Stimulated activated CD8-positive, alpha-beta memory T cell treated with anti-CD3 and anti-CD28 coated beads, Interleukin-4, amount 100 ng/mL, for 4 hours (primary cell): ENCODE measurements at places on chromosomes 1 and 21.

DNA sequence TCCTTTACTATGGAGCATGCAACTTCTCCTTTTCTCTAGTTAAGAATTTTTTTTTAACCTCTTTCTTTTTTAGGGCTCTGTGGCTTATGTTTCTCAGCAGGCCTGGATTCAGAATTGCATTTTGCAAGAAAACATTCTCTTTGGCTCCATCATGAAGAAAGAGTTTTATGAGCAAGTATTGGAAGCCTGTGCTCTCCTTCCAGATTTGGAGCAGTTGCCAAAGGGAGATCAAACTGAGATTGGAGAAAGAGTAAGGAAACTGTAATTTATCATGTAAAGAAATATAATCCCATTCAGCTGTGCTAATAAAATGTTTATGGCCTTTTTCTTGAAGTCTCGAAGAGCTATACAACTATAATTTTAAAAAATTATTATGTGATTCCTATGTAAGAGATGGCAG lies 70.1 kb downstream of the HSPA13 start:
- DNase-seq: no peak

DNA sequence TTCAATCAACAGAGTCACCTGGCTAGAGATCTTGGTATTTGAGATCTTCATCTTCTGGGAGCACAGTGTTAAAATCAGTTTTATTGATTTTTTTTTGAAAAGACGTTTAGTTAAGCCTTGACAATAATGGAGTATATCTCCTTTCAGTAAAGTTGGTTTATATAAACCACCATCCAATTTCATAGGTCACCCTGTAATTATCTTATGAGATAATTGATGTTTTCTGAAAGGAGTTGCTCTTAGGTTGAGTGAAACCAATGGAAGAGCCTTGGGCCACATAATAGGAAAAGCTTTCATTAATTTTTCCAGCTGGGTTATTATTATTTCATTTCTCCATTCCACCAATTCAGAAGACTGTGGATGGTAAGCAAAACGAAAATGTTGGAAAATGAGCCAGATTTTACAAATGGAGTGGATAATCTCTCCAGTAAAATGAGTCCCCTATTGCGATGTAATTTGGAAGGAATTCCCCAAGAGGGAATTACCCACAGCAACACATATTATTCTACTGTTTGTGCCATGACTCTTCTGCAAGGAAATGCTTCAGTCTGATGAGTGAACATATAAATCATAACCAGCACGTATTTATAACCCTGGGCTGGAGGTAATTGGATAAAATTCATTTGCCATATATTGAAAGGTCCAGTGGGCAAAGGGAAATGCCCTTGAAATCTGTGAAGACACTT lies 46.2 kb upstream of the TINAGL1 start:
- no peak for DNase-seq

DNA sequence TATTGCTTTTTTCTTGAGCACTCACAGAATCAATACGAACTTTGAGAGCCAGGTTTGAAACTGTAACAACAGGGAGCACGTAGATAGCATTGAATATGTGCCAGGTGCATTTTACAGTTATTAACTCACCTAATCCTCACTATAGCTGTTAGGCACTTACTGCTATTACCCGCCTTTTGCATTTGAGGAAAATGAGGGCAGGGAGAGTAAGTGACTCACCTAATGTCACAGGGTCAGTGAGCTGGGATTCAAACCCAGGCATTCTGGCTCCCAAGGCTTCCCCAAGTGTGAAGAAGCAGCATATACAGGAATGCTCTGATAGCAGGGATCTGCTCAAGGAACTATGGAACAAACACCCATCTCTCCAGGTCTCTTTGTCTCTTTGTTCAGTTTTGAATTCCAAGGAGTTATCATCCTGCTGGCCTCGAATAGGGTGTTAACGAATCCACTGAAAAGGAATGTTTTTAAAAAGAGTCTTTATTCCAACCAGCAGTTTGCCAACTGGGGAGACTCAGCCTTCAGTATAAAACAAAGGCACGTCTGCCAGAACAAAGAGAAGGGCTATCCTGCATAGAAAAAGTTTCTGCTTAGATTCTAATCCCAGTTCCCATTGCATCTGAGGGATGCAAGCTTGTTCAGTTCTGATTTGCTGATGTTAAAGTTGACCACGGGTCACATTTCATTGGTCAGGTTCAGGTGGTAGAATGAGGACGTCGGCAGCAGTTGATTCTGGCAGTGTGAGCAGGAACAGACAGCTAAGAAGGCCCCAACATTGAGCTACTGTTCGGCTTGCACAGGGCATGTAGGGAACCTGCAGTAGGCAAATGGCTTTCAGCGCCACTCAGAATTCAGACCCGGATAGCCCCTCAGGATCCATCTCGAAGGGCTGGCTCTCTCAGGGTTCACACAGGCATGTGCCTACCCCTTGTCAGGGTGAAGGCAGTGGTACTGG lies 22.1 kb downstream of the TRIM67 start:
- no peak for DNase-seq

GRCh38 chr1:230366504-230366915 lies 59.6 kb downstream of the PGBD5 start:
- no peak for DNase-seq

- no peak for DNase-seq
These were observed 5.0 kb downstream of the LHX4 start for GRCh38 chr1:180235077-180235501.

GRCh38 chr1:64433747-64434146 lies 36.2 kb upstream of the CACHD1 start:
- DNase-seq: no peak

- DNase-seq: no peak
These were observed 60.4 kb upstream of the NBPF3 start for GRCh38 chr1:21379571-21379970.

DNA sequence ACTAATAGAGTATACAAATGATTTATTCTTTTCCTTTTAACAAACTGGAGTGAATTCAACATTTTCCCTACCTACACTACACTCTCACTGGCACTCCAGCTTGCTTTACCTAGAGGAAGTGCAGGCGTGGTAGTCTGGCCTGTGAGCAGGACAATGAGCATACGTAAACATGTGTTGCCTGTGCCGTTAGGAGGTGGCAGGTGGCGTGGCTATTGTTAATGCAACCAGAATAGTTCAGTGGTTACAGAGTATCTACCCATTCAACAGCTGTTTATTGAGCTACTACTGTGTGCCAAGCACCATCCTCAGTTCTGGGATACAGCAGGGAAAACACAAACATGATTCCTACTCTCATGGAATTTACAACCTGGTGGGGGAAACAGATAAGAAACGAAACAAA lies 299.7 kb upstream of the KAZN start:
- DNase-seq: no peak

- no peak for DNase-seq
These were observed 165.8 kb downstream of the LYPLAL1 start for GRCh38 chr1:219339466-219339865.

- DNase-seq: no peak
These were observed 51.4 kb downstream of the NGF start for GRCh38 chr1:115286431-115287205.

DNA sequence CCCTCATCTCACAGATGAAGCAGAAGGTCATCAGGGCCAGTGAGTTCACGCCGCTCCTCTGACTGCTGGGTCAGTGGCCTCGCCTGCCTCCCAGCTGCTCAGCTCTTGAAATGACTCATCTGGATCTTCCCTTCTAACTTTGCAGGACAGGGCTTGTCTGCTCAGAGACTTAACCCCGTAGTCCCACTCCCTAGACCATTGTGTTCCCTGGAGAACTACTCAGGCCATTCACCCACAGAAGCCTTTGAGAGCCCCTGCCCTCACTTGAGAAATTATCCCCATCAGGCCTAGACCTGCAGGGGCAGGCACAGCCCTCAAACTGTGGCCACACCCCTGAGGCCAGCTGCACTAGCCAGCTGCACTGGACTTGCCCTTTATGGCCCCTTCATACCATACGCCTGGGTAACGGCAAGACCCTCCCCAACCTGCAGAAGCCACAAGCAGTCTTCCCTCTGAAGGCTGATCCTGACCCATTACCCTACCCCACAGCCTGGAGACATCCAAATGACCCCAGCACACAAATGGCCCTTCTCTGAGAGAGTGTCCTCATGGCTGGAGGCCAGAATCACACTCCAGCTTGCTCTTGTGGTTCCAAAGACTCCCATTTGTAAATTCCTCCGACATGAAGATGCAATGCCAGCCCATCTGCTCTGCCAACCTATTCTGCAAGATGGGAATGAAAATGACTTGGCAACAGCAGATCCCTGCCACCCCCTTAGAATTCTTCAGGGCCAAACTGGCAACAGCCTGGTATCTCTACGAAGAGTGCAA lies 33.2 kb downstream of the RCSD1 start:
- no peak for DNase-seq

GRCh38 chr1:92299477-92300150 lies 755 bp downstream of the RPAP2 start:
- no peak for DNase-seq

GRCh38 chr1:23224739-23225648 lies 7.7 kb upstream of the HTR1D start:
- DNase-seq: no peak

GRCh38 chr1:235648954-235649367 lies 623 bp downstream of the GNG4 start:
- DNase-seq: peak; percentile 23

GRCh38 chr1:22350171-22350923 lies 101.3 kb upstream of the ZBTB40 start:
- DNase-seq: no peak

DNA sequence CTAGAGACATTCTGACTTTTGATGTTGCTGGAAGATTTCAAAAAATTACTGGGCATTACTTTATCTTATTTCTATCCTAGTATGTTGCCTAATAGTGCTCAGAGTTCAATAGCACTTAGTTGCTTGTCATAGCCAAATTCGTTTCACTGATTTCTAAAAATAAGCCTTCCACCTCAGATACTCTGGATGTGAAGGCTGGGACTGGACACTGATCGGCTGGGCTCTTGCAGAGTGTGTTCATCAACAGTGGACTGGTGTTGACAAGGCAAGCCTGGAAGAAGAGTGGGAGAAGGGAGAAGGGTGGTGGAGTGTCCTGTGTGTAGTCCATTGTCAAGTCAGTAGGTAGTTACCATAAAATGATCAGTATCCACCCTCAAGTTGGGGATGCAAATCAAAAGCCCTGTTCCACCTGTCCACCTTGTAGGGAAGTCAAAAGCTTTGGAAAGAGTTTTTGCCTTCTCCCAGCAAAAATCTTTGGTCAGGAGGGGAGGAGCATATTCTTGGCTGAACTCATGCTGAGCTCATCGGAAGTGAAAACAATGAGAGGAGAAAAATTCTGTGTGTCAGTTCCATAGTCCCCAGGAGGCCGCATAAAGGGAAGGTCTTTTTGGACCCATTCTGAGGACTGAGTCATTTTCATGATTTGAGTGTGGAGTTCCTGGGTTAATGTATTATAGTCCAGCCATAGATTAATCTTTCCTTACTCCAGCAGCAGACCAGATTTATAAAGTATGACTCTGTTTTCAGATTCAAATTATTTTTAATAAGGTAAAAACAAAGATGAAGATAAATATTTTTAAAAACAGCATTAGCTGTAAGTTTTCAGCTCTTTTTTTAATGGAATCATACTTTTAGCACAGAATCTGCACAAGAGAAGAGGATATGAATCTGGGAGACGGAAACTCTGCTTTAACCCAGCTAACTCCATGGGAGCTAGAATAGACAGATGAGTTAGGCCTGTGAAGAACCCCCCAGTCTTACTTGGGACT lies 99.5 kb upstream of the BMP8A start:
- no peak for DNase-seq

- DNase-seq: no peak
These were observed 56.6 kb downstream of the OLIG1 start for GRCh38 chr21:33126569-33126968.

DNA sequence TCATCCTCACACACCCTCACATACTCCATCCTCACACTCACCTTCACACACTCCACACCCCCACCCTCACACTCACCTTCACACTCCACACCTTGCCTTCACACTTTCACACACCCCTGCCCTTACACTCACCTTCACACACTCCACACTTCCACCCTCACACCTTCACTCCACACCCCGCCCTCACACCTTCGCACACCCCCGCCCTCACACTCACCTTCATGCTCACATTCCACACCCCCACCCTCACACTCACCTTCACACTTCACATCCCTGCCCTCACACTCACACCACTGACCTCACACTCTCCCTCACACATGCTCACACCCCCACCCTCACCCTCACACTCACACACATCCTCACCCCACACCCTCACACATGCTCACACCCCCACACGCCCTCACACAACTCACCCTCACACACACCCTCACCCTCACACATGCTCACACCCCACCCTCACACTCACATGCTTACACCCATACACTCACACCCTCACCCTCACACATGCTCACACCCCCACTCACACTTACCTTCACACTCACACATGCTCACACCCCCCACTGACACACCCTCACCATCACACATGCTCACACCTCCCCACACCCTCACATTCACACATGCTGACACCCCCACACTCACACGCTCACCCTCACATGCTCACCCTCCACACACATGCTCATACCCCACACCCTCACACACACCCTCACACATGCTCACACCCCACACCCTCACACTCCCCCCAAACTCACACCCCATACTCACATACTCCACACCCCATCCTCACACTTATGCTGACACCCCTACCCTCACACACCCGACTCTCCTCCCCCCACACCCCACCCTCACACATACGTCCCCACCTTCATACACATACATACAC lies 44.5 kb upstream of the EDN2 start:
- DNase-seq: no peak

DNA sequence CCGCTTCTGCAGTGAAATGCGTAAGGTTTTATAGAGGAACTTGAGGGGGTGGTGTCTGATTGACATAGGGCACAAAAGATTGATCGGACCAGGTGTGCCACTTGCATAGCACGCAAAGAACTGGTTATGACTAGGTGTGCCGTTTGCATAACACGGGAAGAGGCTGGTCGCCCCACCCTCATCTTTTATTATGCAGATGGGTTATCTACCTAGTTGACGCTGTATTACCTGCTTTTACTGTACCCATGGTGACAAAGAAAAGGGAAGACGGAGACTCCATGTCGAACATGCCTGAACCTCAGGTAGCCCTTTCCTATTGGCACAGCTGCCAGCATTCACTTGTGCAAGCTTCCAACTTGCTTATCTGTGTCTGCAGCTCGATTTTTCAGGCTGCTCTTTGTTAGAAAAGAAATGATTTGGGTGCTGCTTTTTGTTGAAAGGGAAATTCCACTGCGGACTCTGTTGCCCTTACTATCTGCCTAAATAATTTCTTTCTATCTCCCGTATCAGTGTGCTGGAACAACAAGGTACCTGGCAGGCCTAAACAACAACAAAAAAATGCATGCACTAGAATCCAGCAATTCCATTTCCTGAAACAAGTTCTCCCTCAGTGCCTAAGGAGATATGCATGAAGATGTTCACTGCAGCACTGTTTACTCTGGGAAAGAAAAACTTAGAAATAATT lies 194.4 kb upstream of the KAZN start:
- DNase-seq: no peak
